ENCODE measurements at places on chromosomes 2 and 18.

DNA sequence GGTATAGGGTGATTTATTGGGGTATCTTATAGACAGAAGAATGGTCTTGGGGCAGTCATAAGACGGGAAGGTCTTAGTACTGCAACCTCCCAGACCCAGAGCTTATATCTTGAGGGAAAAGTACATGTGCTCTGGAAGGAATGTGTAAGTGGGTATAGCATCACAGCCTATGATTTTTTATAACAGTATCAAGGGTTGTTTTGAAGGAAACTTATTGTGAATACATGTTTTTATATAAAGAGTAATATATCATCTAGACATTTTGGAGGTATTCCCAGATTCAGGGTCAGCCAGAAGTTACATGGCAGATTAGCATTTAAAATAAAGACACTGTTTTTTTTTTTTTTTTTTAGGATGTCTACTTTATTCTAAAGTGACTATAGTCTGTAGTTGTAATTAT is 47.6 kb upstream of the STON1 start:
- DNase-seq = no peak

DNA sequence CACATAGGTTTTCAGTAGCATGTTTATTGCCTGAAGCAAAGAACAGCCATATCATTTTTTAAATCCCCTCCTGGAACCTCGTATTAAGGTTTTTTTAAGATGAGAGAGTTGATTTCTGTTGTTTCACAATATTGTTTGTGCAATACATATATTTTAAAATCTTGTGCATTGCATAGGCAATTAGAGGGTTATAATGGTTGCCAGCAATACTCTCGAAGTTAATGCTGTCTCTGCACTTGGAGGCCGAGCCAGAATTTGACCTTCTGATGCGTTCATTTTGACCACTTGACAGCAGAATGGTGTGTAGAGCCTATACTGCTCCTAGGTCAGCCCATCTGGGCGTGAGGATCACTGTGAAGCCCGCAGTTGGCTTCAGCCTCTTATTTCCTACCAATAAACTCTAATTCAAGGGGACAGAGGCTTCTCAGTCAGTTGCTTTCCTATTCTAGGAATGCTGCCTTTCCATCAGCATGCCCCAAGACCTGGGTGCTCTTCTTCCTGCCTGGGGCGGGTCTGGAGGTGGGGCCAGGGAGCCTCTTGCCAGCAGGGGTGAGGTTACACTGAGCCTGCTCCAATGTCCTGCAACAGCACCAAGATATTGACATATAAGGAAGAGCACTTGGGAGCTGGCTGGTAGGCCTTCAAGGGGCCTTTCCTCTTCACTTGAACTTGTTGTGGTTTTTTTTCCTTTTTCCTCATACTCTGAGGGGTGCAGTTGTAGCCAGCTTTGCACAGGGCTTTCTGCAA is 91.4 kb upstream of the BCL2L11 start:
- no peak for DNase-seq

DNA sequence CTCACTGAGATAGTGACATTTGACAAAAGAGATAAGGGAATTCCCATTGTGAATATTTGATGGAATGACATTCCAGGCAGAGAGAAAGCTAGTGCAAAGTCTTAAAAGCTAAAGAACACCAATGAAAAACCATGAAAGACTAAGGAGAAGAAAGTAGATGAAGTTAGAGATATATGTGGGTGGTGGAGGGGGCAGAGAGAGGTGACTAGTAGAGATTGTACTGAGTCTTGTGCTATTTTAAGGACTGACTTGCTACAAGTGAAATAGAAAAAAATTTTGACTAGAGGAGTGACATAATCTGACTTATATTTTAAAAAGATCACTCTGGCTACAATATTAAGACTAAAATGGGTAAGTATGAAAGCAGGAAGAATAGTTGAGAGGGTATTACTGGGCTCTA is 35.3 kb upstream of the GULP1 start:
- no peak for DNase-seq

- no peak for DNase-seq
Observed at GRCh38 chr2:129056959-129057317, 738.3 kb upstream of the HS6ST1 start.
